Kidney (tissue), 22 donors: ENCODE measurements at places on chromosomes 3 and 15. TPM values are rescaled to one million over a fixed set of nuclear protein-coding genes. Genes with fewer than 3 reads are reported as not detected.

DNA sequence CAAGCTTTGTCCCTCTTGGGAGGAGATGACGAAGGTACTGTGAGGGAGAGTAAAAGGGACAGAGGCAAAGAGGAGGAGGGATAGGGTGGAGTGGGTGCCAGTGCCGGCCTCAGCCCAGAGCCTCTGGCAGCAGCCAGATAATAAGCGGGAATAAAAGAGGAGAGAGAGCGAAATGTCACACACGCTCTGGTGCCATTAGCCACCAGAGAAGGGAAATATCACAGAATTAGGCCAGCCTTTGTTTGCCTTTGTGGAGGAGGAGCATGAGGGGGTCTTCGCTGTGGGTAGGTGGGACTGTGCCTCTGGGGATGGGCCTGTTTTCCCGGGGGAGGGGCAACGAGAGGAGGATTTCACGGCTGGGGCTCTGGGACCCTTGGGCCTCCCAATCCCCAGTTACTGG, 67.8 kb downstream of the LINGO1 start:
- DNase-seq, result no peak

CD86 gene
- polyA plus RNA-seq, result 1.3 TPM

TUBGCP5 gene
- 4.7 TPM for polyA plus RNA-seq

DNA sequence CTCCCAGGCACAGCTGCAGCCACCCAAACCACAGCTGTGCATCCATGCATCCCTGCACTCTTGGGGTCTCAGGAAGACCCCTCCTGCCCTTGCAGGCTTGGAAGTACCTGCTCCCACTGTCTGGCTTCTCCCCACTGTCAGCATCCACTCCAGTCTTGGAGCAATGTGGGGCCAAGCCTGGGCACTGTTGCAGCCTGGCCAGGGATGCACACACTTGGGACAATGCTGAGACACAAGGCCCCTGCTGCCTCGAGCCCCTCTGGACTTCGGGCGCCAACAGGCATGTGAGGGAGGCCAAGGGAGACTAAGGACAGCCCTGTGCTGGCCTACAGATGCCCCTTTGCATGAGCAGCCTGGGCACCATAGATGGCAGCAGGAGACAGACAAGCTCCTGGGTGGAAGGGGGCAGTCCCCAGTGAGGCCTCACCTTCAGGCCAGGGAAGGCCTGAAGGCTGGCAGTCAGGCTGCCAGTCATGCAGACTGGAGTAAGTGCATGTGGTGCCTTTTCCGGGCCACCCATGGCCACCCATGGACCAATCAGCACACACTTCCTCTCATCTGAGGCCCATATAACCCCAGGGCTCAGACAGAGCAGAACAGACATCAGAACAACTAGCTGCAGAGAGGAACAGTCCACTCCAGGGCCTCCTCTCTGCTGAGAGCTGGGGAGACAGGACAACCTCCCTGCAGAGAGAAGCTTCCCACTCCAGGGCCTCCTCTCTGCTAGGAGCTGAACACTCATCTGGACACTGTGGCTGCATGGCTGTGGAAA, 219.0 kb downstream of the VGLL3 start:
- no peak for DNase-seq

- peak; percentile 7 for DNase-seq
Measured at GRCh38 chr3:149751551-149751950, 738 bp downstream of the COMMD2 start.
